ENCODE measurements at places on chromosomes 7 and 10.

DNA sequence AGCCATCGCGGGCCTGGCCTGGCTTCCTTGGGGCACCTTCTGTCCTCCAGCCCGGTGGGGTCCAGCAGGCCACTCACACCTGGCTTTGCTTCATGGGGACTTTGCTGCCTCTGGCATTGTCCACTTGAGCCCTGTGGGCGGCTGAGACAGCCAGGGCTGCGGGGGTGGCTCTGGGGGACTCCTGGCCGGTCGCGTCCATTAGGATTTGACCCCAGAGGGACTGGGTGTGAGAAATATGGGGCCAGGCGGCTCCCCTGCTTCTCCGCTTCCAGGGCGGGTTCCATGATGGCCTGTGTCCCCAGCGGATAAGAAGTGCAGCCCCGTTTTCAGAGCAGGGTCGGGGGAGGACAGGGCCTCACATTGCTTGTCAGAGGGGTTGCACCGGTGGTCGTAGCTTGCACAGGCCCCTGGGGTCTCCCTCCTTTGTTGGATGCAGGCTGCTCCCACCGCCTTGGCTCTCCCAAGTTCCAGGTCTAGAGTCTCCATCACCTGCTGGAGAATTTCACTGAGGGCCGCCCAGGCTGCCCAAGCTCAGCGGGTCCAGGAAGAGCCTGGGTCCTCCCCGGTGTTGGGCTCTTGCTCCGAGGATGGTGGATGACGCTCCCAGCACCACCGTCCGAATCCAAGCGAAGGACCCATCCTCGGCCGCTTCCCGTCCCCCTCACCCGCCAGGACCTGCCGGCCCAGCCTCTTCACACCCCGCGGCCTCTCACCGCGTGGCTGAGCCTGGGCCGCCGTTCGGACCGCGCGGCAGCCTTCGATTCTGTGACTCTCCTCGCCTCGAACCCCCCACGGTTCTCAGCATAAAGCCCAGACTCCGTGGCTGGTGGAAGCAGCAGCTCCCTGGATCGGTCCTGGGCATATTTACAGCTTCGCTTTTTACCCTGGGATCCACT is 140.1 kb downstream of the DYNC2I1 start:
- DNase-seq = no peak

DNA sequence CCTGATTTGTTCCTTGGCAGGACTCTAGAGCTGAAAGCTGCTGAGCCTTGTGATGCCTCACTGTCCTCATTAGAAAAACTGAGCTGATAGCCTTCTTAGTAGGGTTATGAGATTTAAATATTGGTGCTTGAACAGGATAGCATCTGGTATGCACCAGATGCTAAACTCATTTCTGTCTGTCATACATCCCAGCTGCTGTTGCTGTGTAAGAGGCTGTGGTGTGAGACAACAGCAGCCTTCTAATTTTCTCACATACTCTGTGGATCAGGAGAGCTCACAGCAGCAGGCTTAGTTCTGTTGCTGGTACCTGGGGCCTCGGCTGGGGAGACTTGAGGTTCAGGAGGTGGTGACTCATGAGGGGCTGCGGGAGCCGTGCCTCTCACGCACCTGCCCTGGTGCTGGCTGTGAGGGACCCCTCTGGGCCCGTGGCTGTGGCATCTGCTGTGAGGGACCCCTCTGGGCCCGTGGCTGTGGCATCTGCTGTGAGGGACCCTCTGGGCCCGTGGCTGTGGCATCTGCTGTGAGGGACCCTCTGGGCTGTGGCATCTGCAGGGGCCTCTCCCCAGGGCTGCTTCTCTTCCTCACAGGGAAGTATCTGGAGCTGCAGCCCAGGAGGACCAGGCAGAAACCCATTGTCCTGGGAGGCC is 12.5 kb downstream of the DYNC2I1 start:
- DNase-seq = no peak

GRCh38 chr10:80500572-80501380 is 36.9 kb upstream of the SH2D4B start:
- DNase-seq = no peak

- no peak for DNase-seq
Observed at GRCh38 chr10:17951868-17952371, at the start of gene SLC39A12. SLC39A12 (plus strand) TSS chr10:17951918; CDS start chr10:17953277, 1,359 bp downstream.

DNA sequence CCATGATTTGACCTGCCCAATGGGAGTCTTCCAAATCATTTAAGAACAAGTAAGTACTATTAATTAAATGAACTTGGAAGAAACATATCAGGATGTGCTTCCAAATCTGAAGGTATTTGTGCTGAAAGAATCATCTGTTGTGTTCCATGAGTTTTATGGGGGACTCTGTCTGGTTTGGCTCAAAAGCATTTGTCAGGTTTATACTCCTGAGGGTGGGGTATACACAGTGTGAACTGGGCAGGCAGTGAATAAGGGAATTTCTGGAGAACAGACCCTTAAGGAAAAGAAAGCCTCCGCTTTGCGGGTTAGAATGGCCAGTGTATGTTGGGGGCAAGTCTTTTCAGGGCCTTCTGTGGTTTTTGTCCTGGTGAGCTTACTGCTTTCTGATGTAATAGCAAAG is 29.9 kb downstream of the TCF7L2 start:
- no peak for DNase-seq

GRCh38 chr10:33136271-33136670 is 178.2 kb upstream of the ITGB1 start:
- no peak for DNase-seq

DNA sequence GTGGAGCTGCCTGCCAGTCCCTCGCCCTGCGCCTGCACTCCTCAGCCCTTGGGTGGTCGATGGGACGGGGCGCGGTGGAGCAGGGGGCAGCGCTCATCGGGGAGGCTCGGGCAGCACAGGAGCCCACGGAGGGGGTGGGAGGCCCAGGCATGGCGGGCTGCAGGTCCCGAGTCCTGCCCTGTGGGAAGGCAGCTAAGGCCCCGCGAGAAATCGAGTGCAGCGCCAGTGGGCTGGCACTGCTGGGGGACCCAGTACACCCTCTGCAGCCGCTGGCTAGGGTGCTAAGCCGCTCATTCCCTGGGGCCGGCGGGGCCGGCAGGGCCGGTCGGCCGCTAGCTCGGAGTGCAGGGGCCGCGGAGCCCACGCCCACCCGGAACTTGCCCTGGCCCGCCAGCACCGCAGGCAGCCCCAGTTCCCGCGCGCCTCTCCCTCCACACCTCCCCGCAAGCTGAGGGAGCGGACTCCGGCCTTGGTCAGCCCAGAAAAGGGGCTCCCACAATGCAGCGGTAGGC is 565.9 kb upstream of the NRG3 start:
- no peak for DNase-seq

DNA sequence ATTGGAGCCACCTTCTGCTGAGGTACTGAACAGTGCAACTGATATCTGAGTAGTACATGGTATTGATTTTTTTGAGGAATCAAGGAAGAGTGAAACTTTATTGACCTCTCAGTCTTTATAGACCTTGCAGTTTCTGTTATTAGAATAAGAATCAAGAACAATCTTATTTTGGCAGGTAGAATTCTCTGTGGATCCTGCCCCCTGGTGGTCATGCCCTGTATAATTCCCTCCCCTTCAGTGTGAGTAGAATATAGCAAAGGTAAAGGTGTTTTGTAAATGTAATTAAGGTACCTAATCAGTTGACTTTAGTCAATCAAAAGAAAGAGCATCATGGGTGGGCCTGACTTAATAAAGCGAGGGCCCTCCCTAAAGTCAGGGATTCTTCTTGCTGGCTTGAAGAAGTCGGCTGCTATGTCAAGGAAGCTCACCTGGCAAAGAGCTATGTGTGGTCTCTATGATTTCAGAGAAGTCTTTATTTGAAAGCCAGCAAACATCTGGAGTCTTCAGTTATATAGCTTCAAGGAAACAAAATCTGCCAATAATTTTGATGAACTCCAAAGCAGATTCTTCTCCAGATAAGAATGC is 142.8 kb downstream of the LSM5 start:
- DNase-seq = no peak

GRCh38 chr7:44145969-44146911 is 5.1 kb upstream of the MYL7 start:
- no peak for DNase-seq

- no peak for DNase-seq
Observed at GRCh38 chr10:122279725-122280141, 8.6 kb downstream of the BTBD16 start.

DNA sequence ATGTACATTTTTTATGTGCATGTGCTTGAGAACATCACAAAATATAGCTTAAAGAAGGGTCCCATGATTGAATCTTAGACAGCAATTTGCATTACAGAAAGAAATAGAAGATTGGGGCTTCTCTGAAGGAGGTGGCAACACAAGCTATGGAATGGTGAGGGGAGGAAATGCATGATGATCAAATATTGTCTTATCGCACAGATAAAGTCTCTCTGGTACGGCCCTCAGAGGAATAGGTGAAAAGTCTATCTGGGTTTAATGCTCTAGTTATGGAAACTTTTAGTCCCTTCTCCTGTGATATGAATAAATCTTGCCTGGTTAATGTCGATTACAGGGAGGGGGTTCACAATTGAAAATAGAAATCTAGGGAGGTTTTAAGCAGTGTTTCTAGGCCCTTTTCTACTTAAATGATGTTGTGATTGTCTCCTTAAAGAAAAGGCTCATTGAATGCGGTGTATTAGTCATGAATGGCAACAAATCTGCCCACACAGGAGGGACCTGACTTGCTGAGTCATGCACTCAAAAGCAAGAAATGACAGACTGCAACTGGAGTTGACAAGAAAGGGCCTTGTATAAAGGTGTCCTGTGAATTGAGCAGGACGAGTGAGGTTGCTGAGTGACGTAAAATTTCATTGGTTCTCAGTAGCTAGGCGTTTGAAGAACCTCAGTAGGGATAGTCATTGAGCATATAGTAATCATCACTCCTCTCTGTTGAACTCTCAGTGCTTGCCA is 133.4 kb upstream of the CSTF2T start:
- no peak for DNase-seq

- DNase-seq = no peak
Observed at GRCh38 chr10:60024506-60024905, 118.2 kb upstream of the CCDC6 start.

- no peak for DNase-seq
Observed at GRCh38 chr10:59493017-59493416, 130.7 kb upstream of the FAM13C start.

DNA sequence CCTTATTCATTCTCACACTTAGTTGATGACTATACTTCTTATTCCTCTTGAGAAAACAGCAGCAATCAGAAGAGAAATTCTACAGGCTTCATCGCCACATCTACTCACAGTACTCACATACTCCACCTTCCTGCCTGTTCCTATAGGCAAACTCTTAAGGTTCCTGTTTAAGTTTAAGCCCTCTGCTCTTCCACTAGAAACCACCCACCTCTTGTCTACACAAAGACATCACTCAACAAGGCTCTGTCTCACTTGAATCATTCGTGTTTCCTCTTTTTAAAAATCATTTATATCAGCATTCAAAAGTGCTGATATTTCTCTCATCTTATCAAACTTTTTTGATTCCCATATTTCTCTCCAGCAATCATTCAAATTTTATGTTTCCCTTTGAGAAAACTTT is 85.5 kb upstream of the ADO start:
- no peak for DNase-seq

- DNase-seq = no peak
Observed at GRCh38 chr10:110820321-110820814, 51.4 kb upstream of the PDCD4 start.

DNA sequence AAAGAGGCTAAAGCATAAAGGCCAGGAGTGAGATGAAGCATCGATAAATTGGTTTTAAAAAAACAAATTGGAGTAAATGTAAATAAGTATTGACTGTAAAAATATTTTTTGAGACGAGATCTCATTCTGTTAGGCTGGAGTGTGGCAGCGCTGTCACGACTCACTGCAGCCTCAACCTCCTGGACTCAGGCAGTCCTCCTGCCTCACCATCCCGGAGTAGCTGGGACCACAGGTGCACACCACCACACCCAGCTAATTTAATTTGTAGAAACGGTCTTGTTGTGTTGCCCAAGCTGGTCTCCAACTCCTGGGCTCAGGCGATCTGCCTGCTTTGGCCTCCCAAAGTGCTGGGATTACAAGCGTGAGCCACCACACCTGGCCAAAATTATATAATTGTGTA is 17.8 kb downstream of the HNRNPA2B1 start:
- DNase-seq = no peak

- no peak for DNase-seq
Observed at GRCh38 chr7:23685731-23686130, 5.7 kb downstream of the FAM221A start.

DNA sequence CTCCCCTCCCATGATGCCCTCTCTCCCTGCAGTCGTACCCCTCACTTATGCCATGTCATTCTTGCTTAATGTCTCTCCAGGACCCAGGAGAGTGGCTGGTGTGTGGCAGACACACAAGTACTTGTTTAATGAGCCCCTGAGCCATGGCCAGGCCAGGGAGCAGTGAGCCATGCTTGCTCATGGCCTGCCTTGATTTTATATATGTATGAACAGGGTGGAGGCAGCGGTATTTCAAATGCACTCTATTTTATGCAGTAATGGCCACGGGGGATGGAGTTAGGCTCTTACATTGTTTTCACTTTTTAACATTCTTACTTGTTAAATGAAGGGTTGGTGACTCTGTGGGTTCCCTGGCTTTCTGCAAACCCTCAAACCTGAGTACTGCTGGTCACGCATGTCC is 144.8 kb downstream of the FANK1 start:
- no peak for DNase-seq

- DNase-seq = no peak
Observed at GRCh38 chr7:44059219-44060090, 5.9 kb downstream of the PGAM2 start.

GRCh38 chr10:33465747-33466146 is 131.3 kb upstream of the NRP1 start:
- DNase-seq = no peak

DNA sequence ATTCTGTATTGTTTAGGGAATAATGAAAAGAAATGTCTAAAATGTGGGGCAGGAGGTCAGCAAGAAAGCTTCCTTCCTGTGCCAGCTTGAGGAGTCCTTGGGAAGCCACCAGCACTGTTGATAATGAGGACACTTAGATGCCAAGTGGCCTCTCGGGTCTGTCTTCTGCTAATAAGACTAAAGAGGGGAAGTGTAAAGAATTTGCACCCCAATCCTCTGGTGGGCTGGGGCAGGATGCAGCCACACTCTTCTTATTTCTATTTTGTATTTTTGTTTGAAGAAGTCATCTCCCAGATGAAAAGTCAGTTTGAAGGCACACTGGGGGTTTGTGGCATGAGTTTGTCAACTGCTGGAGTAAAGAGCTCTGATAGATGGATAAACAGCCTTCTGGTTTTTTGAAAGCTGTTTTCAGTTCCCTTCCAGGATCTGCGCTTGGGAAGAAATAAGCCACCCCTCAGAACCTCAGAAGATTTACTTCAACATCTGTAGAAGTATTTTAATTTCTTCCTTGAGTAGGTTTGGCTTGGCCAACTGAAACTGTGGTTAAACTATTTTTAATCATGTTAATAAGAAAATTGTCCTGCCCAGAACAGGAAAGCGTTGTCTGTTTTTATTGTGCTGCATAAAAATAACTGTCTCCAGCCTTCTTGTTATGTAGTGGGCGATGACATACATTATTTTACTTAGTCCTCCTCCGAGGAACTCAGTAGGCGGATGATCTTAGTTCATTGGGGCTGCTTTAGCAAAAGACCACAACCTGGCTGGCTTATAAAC is 128.8 kb upstream of the GPR26 start:
- no peak for DNase-seq

GRCh38 chr10:119386666-119387065 is 155.9 kb downstream of the RGS10 start:
- no peak for DNase-seq
